ENCODE measurements at places on chromosomes 2 and 18. TPM values are rescaled to one million over a fixed set of nuclear protein-coding genes. Genes with fewer than 3 reads are reported as not detected.

The ANKRD62 gene
- not detected for total RNA-seq

The GFPT1 gene
- total RNA-seq, result 27.4 TPM

The TMEM37 gene
- total RNA-seq, result 6.8 TPM

The HOXD10 gene
- 32.5 TPM for total RNA-seq

The CHRND gene
- total RNA-seq, result 0.34 TPM

The LYG2 gene
- not detected for total RNA-seq

The POU3F3 gene
- total RNA-seq, result 2.2 TPM

The STPG4 gene
- total RNA-seq, result not detected

The FAM228A gene
- total RNA-seq, result 0.55 TPM

The RHBDD1 gene
- 16.5 TPM for total RNA-seq

The GCG gene
- not detected for total RNA-seq

The RFTN2 gene
- 2.3 TPM for total RNA-seq

The RHOB gene
- total RNA-seq, result 391 TPM

The CRYGD gene
- not detected for total RNA-seq

The MAPRE3 gene
- total RNA-seq, result 28.9 TPM

The ADAM23 gene
- total RNA-seq, result 10.7 TPM

The DNAJB2 gene
- 155 TPM for total RNA-seq

The CYS1 gene
- 5.2 TPM for total RNA-seq

The CABLES1 gene
- 16.2 TPM for total RNA-seq

The CRYBA2 gene
- total RNA-seq, result 3.0 TPM

The FABP1 gene
- total RNA-seq, result not detected

The RESP18 gene
- not detected for total RNA-seq

The KATNAL2 gene
- total RNA-seq, result 11.7 TPM

The PROKR1 gene
- not detected for total RNA-seq

The TMEM247 gene
- total RNA-seq, result 2.6 TPM

The ASB18 gene
- total RNA-seq, result not detected

The KCNG2 gene
- total RNA-seq, result 3.7 TPM

The DSG3 gene
- total RNA-seq, result 2.3 TPM

The ALPI gene
- total RNA-seq, result not detected

The IGFBP5 gene
- total RNA-seq, result 319 TPM

The RBM43 gene
- 6.2 TPM for total RNA-seq

The PCARE gene
- total RNA-seq, result not detected

The CAPN14 gene
- total RNA-seq, result 0.80 TPM

The FOXI3 gene
- not detected for total RNA-seq

The GPAT2 gene
- 19.5 TPM for total RNA-seq

The DOK6 gene
- 0.73 TPM for total RNA-seq

The AQP4 gene
- total RNA-seq, result 1.7 TPM

The MAP3K19 gene
- 2.7 TPM for total RNA-seq

The ASIC4 gene
- 0.45 TPM for total RNA-seq

The LIPT1 gene
- total RNA-seq, result 13.1 TPM

The TANC1 gene
- 39.7 TPM for total RNA-seq

The COL3A1 gene
- total RNA-seq, result 121 TPM

The FZD7 gene
- total RNA-seq, result 26.1 TPM

The HRH4 gene
- total RNA-seq, result not detected

The UGT1A6 gene
- total RNA-seq, result 6.6 TPM

The SERPINB4 gene
- total RNA-seq, result 1.1 TPM

The HOXD4 gene
- total RNA-seq, result 6.7 TPM

The SLC11A1 gene
- 11.4 TPM for total RNA-seq

Measured in prostate gland (tissue), 2 donors.